ENCODE measurements at places on chromosomes 4 and X.
A peak's percentile ranks its signal among the peaks of the same experiment; 100 is the strongest.

DNA sequence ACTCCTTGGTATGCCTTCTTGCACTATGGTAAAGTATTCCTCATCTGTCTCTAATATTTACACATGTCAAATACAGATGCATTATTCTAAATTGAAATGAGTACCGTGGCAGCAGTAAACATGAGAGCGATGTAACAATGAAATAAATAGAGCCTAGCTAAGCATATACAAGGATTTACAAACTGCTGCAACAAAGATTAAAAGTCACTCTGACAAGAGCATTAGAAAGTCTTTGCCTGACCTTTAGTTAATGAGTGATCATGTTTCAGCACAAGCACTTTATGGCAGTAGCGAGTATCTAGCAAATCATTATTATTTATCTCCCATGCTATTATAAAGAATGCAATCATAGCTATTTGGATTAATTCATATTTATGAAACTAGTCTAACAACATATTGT lies 547.0 kb upstream of the NDST4 start:
- DNase-seq: no peak

DNA sequence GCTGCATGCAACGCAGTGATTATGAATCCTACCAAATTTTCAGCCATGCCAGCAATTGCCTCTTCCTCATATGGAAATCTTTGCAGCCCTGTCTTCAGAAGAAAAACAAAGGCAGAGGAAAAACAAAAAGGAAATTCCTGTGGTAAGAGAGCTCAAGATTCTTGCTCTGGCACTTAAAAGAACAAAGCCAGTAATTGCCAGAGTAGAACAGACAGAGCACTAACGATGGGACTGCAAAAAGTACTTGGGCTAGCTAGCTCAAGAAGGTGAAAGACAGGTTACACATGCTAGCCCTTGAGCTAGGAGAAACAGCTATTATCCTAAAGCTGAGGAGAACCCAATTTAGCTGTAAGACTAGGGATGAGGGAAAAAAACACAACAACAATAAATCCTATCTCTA lies 582.3 kb downstream of the KCNIP4 start:
- DNase-seq: peak; percentile 23

DNA sequence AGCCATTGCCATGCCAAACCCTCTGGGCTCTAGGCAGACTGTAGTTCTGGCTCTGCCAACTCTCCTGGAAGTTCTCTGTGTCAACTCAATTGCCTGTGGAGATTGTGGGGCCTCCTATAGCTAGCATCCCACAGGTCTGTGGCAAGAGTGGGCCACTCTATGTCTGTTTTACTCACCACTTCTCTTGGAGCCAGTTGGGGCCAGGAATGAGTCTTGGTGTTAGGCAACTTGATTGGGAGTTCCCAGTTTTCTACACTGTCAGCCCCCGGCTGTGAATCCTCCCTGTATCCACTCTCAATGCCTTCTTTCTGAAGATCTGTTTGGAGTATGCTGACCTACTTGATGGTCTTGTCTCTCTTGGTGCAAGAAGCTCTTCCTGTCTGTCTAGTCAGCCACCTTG lies 48.2 kb upstream of the EPGN start:
- DNase-seq: no peak

DNA sequence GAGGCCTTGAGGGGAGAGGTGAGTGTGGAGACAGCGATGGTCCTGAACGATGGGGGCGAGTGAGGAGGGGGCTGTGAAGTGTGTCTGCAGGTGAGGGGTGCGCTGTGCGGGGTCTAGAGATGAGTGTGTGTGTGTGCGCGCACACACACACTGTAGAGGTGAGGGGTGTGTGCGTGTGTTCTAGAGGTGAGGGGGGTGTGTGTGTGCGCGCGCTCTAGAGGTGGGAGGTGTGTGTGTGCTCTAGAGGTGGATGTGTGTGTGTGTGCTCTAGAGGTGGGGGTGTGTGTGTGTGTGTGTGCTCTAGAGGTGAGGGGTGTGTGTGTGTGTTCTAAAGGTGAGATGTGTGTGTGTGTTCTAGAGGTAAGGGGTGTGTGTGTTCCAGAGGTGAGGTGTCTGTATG lies 574 bp downstream of the BST1 start:
- no peak for DNase-seq

- no peak for DNase-seq
Observed at GRCh38 chr4:111020961-111021360, 398.1 kb upstream of the PITX2 start.
